Kidney tubule cell (primary cell): ENCODE measurements at places on chromosomes 7 and 10.

DNA sequence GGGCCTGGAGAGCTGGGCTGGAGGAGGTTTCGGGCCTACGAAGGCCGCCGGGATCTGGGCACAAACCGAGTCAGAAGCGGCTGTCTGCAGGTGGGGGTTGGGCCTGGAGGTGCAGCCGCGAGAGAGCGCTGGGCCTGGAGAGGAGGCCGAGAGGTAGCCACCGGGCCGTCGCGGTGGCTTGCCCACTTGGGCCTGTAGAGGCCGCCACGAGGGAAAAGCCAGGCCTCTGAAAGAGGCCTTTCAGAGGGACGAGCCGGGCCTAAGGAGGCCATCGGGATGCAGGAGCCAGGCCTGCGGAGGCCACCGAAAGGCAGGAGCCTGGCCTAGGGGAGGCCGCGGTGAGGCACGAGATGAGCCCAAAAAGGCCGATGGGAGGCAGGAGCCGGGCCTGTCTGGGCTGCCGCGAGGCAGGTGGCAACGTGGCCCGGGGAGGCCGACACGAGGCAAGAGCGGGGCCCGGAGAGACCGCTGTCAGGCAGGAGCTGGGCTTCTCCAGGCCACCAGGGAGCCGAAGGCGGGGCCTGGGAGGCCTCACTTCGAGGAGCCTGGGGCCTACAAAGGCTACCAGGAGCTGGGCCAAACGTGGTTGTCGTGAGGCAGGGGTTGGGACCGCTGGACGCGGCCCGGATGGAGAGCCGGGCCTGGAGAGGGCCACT lies 25.6 kb downstream of the MDH2 start:
- no peak for DNase-seq

- peak; percentile 83 for DNase-seq
Measured at GRCh38 chr10:61750943-61751471, 88.3 kb downstream of the CABCOCO1 start.

GRCh38 chr10:132388891-132389432 lies 8.0 kb upstream of the PWWP2B start:
- DNase-seq = no peak

DNA sequence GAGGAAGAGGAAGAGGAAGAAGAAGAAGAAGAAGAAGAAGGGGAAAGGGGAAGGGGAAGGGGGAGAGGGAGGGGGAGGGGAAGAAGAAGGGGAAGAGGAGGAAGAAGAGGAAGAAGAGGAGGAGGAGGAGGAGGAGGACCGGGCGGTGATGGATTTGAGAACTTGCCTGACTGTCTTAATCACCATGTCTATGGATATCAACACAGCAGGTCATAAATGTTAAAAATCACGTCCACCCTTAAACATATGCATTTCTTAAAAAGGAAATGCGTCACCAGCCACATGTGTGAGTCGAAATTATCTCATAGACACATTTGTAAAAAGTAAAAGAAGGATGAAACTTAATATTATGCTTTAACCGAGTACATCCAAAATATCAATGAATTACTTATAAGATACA lies 42.1 kb upstream of the INSIG1 start:
- DNase-seq = no peak
